ENCODE measurements at places on chromosomes 11 and 22.

- no peak for DNase-seq
Observed at GRCh38 chr11:74319139-74319816, 7.8 kb upstream of the P4HA3 start.

DNA sequence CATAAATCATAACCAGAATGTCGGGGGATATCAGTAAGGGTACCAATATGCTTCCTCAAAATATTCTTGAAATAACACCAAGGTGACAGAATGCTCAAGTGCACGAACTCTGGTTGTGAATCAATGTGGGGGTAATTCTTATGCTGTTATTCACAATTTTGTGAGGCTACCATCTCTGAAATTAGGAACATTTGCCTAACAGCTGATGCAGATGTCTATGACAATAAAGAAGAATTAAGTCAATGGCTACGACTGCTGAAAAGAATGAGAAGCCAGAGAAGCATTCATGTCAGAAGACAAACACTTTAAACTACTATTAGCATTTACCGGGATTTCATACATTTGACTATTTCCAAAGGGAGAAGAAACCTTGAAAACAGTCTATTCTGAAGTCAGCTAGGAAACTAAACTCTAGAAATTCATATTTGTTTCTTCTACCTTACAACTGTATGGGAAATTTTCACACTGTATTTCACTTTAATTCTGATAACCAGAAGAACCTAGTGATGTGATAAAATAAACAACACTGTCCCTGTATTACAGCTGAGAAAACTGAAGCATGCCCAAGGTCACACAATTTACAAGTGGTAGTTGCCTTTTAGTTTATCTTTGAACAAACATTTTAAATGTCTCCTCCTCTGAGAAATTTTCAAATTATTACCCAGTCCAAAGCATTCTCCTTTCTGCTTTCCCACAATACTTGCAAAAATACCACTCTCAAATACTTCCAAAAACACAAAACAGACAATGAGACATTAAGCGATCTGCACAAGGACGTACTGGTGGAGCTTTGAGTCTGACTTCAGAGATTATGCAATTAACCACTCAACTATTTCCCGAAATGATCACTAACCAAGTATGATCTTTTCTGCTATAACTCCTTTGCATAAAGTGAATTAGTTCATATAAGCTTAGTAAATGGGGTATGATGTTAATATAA lies 18.0 kb upstream of the ARHGAP32 start:
- DNase-seq, result no peak

GRCh38 chr11:66851239-66851596 lies 5.6 kb upstream of the LRFN4 start:
- DNase-seq, result no peak

- DNase-seq, result no peak
Observed at GRCh38 chr11:76257074-76257719, 50.9 kb upstream of the WNT11 start.

DNA sequence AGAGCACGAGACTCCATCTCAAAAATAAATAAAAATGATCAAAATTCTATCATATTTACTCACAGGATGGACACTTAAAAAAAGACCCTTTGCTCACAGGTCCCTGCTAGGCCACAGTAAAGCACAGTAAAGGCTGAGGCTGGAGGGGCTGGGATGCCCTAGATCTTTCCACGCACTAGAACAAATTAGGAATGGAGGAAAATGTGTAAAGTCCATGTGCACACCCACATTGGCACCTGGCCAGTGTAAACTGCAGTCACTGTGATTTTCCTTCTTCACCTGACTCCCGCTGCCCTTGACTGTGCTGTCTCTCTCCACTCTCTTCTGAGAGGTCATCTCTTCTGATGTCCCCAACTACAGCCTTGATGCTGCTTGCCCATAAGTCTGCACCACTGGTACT lies 195.5 kb downstream of the EFCAB6 start:
- DNase-seq, result no peak

GRCh38 chr22:37617431-37617830 lies 8.8 kb downstream of the GGA1 start:
- DNase-seq, result no peak

Data from stimulated activated CD4-positive, alpha-beta T cell treated with anti-CD3 and anti-CD28 coated beads, Interleukin-1b, Interleukin-23, amount 100 ng/mL, for 24 hours (primary cell).